Lower leg skin (tissue), 4 donors: ENCODE measurements at places on chromosomes 2 and 18. TPM values are rescaled to one million over a fixed set of nuclear protein-coding genes. Genes with fewer than 3 reads are reported as not detected.

Gene ZC3H8
- total RNA-seq, result 9.1 TPM

Gene CGREF1
- total RNA-seq, result 0.34 TPM

Gene CNNM3
- 16.3 TPM for total RNA-seq

Gene FEV
- total RNA-seq, result not detected

GRCh38 chr2:190811811-190812210, 68.8 kb upstream of the GLS start:
- no peak for DNase-seq

- no peak for DNase-seq
Observed at GRCh38 chr2:157572725-157573124, 55.9 kb downstream of the ACVR1C start.

GRCh38 chr2:143355870-143356269, 226.7 kb downstream of the ARHGAP15 start:
- no peak for DNase-seq

GRCh38 chr18:12011957-12012549, 30.7 kb downstream of the IMPA2 start:
- no peak for DNase-seq

- DNase-seq, result no peak
Observed at GRCh38 chr2:54097124-54097523, 18.3 kb upstream of the ACYP2 start.

Gene DIPK1C
- 5.4 TPM for total RNA-seq

GRCh38 chr18:394262-394986, 106.1 kb downstream of the COLEC12 start:
- DNase-seq, result peak; percentile 60

DNA sequence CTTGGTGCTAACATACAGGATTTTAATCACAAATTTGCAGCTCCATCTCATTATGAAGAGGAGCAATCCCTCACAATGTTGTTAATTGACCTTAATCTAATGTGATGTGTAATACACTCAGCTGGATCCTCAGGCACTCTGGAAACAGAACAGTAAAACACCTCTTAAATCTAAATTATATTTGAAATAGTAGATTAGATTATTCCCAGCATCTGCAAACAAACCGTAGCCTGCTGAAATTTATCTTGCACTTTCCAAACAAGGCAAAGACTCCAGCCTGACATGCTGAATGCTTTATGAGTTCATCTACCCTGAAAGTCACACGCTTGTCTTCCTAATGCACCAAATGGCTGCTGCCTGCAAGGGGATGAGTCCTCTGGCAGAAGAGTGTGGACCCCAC, 402.3 kb upstream of the GYPC start:
- DNase-seq, result no peak

- no peak for DNase-seq
Observed at GRCh38 chr2:22944143-22944542, 440.8 kb upstream of the KLHL29 start.

Gene LYPD6B
- 70.2 TPM for total RNA-seq

Gene LAMA1
- total RNA-seq, result 0.91 TPM

Gene MOCOS
- total RNA-seq, result 1.1 TPM

- DNase-seq, result no peak
Observed at GRCh38 chr18:8868779-8869415, 163.5 kb downstream of the MTCL1 start.

- DNase-seq, result no peak
Observed at GRCh38 chr18:40041951-40042350, 1913.1 kb upstream of the PIK3C3 start.

Gene NCOA1
- total RNA-seq, result 41.1 TPM

GRCh38 chr2:28726177-28726576, 25.5 kb upstream of the PPP1CB start:
- DNase-seq, result no peak

DNA sequence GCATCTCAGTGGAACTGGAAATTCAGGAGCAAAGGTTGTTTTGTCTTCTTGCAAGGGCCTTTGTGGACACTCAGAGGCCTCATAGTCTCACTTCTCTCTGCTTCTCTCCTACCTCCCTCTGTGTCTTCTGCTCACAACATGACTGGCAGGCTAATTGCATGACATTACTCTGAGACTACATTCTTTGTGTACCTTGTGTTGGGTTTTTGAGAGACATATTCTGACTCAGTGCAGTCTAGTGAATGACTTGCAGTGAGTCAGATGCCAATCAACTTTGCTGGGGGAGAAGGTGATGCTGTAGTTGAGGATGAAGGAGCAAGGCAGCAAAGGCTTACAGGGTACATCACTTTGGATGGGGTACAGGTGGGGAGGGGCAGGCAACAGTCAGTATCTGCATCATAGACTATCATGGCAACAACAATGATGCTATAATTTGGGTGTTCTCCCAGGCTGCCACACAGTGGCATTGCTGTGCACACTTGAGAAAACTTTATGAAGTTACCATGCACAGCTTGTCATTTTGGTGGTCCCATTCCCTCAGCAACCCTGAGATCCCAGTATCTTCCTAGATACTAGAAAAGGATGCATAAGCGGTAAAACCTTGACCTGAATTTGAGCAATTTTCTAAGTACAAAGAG, 69.3 kb upstream of the SLC16A14 start:
- DNase-seq, result no peak

- DNase-seq, result no peak
Observed at GRCh38 chr18:48336332-48336731, 72.9 kb downstream of the ZBTB7C start.

DNA sequence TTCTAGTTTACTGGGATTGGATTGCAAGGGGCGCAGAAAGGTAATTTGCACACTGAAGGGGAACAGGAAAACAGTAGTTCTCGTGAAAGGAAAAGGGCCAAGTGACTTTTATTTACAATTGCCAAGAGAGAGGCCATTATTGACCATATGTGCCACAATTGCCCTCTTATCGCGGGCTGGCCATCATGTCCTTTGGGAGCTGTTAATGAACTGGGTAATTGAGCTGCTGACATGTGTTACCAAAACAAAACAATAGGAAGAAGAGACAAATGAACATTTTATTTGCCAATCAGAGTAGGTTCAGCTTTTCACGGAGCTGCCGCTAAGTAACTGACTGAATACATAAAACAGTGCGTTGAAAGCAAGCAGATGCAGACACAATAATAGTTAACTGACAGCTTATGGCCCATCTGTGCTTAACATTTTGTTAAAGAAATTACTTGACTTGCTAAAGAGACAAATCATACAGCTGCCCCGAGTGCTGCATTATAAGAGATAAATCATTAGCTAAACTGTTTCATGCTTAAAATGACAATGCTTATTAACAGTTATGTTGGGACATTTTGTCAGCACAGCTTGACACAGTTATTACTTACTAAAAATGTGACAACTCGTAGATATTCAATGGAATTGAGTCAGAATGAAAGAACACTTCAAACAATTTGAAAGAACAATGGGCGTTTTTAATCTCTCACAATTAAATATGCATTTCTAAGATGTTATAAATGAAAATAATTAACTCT, 57.5 kb downstream of the PAX3 start:
- DNase-seq, result no peak

DNA sequence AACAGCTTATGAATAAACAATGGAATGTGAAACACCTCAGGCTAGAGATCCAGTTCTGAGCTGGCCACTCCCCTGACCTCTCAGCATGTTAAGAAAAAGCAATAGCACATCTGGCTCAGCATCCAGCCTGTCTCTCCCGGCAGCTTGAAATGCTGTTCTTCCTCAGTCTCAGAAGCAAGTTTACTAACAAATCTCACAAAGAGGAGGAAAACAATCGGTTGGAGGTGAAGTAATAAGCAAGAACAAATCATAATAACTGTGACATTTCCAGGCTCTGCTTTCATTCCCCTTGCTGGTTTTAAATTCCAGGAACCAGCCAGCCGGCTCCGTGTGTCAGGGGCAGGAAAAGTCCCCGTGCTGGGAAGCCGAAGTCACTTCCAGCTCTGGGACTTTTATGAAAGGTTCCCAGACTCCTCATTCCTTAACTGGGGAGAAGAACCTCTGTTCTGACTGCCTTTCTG, 133.9 kb upstream of the ARL4C start:
- peak; percentile 9 for DNase-seq

Gene VAMP5
- 14.3 TPM for total RNA-seq

GRCh38 chr18:23193742-23194141, 58.5 kb downstream of the CABLES1 start:
- DNase-seq, result no peak

Gene IL18RAP
- not detected for total RNA-seq

Gene DYNAP
- total RNA-seq, result not detected

GRCh38 chr2:98072442-98072841, 14.5 kb upstream of the VWA3B start:
- no peak for DNase-seq

Gene ASB18
- total RNA-seq, result not detected

Gene GREB1
- 12.2 TPM for total RNA-seq

GRCh38 chr2:144086965-144087364, 433.0 kb downstream of the ZEB2 start:
- no peak for DNase-seq

Gene ADCYAP1
- total RNA-seq, result not detected

- no peak for DNase-seq
Observed at GRCh38 chr2:10883801-10884478, 27.8 kb upstream of the KCNF1 start.

- no peak for DNase-seq
Observed at GRCh38 chr2:171146633-171147032, 14.1 kb downstream of the TLK1 start.

- no peak for DNase-seq
Observed at GRCh38 chr18:32847691-32848090, 74.9 kb upstream of the KLHL14 start.

- DNase-seq, result no peak
Observed at GRCh38 chr2:99088017-99088416, 53.5 kb upstream of the C2orf15 start.

DNA sequence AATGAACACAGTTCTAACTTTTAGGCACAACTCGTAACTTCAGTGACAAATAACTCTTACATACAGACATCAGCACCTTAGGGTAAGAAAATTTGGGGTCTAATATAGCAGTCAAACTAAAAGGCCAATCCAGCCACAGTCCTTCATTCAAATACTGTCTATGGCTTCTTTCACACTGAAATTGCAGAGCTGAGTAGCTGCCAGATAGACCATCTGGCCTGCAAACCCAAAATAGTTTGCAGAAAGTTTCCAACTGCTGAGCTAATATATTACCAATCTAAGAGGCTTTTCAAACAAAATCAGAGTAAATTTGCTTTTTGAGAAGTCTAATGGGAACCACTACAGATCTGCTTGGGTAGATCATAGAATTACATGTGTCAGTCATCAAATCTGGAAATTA, 183.4 kb downstream of the GALR1 start:
- DNase-seq, result no peak

Gene TUBA4B
- not detected for total RNA-seq

DNA sequence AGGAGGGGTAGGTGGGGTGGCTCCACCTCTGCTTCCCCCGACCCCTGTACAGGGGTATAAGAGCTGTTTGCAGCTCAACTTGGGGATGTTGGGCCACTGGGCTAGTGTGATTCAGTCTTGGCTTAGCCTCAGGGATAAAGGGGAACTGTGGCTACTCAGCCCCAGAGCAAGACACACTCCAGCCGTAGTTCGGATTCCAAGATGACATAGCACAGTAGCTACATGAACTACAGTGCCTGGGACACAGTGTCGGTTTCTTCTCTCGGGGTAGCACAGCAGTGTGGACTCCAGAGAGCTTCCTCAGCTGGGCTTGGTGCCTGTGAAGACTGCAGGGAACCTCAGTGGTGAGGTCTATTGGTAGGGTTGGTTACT, 21.1 kb downstream of the CARF start:
- no peak for DNase-seq

Gene STON1
- total RNA-seq, result 4.1 TPM

Gene ME2
- 25.5 TPM for total RNA-seq

DNA sequence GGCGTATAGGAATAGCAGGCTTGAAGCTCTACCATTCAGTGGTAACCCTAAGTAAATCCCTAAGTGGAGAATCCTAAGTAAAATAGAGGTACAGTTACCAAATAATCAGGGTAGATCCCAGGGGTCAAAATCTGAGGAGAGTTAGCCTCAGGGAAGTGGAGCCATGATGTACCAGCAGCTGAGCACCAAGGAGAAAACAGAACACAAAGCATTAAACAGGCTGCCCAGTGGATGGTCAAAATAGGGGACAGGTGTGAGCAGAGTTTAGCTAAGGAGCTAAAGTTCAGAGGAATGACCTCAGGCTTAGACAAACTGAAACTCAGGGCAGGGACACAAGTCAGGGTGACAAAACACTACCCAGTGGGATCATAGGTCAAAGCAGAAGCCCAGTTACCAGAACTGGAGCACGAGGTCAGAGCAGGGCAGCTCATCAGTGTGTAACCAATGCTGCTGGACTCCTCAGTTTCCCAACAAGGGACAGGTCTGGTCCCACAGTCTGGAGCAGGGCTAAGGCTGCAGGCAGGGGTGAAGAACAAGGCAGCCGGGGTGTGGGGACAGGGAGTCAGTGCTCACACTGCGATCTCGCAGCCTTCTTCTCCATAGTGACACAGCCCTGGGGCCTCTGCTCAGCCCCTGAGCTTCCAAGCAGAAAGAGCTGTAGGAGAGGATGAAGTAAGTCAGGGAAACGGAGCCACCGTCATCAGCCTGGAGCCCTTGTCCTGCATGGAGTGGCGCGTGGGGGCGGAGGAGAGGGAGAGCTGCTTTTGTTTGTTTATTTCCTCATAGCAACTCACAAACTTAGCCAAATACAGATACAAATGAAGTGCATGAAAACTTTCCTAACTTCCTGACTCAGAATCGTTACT, 264.0 kb downstream of the MREG start:
- peak; percentile 92 for DNase-seq

- DNase-seq, result no peak
Observed at GRCh38 chr18:24558403-24558802, 98.0 kb downstream of the HRH4 start.

Gene ACTG2
- 75.4 TPM for total RNA-seq

Gene TYW5
- total RNA-seq, result 8.2 TPM

Gene SCRN3
- total RNA-seq, result 13.4 TPM

GRCh38 chr2:59177748-59178147, 936.6 kb upstream of the FANCL start:
- DNase-seq, result no peak

DNA sequence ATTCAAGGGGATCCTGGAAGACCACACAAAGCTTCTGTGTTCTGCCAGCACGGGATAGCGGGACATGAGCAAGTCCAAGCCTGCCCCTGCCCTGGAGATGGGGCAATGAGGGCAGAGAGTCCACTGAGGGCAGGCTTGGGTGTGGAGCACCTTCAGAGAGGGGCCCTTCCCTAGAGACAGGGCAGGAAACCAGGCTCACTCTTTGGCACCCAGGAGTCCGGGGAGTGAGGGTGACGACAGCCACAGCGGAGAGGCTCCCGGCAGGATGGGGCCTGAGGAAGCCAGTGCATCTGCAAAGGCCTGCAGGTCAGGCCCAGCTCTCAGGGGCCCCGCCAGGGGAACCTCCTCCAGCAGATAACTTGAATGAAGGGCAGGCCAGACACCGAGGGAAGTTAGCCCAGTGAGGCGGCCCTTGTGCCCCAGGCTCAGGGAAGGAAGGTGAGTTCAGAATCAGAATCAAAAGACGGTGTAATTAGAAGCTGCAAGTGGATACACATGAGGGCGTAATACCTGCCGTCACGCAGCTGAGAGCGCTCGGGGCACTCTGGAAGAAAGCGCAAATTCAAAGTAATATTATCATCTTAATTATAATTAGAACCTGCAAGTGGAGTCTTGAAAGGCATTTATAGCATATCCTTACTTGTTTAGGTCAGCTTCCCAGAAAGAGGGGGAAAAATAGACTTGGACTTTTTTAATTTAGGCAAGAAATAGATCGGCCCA, 142.6 kb upstream of the LGALSL start:
- DNase-seq, result peak; percentile 86

Gene PTPN18
- 18.7 TPM for total RNA-seq

Gene LIMS3
- total RNA-seq, result 0.81 TPM
